ENCODE measurements at places on chromosomes 16 and 17.

GRCh38 chr17:29004081-29004692, 1.6 kb downstream of the SEZ6 start:
- DNase-seq = no peak

GRCh38 chr16:35749253-35750141, 2290.1 kb downstream of the TP53TG3F start:
- DNase-seq = no peak

- DNase-seq = no peak
Observed at GRCh38 chr17:42182927-42183734, 2.1 kb downstream of the HCRT start.

DNA sequence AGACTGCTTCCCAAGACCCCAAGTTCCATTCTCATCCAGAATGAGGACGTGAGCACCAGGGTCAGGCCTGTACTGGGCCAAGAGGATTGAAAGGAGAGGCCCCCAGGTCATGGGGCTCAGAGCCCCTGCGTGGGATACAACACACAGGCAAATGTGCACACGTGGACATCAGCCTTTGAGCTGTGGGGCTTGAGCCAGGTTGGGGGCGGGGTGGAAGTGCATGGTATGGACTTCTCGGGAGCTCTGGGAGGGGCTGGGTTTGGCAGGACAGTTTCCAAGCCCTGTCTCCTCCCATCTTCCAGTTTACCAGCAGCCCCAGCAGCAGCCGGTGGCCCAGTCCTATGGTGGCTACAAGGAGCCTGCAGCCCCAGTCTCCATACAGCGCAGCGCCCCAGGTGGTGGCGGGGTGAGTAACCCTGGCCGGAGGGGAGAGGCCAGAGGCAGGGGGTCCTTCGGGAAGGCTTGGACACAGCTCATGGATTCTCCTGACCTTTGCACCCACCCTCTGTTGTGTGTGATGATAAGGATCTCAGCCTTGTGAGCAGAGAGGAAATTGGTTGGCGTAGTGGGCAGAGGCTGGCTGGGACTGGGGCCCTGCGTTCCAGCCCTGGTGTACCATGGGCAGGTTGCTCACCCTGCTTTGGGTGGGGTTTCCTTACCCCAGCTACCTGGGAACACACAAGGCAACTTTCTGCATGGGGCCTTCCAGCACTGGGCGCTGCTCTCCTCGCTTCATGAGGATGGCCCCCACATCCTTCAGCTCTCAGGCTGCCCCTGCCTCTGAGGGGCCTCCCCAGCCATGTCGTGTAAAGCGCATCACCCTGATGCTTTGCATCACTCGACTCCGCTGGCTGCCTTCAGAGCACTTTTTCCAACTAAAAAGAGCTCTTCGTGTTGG, 10.4 kb upstream of the LASP1NB start:
- DNase-seq = no peak

DNA sequence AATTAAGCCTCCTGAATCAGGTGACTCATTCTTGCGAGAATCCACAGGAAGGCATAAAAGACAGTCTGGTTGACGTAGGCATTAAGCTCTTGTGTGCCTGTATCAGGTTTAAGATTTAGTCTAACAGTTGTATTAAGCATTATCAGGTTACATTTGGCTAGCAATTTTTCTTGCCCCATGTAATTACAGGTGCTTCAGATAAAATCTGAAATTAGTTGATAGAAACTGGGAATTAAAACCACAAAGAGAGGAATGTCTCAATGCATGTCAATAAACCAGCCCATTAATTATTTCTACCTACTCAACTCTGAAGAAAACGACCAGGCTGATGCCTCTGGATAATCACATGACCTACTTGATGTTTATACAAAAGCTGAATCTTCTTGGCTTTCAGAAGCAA, 217.2 kb downstream of the CA10 start:
- DNase-seq = no peak

- DNase-seq = no peak
Observed at GRCh38 chr16:46976550-46976949, 3.1 kb upstream of the DNAJA2 start.

- DNase-seq = no peak
Observed at GRCh38 chr17:41492771-41493170, 3.1 kb upstream of the KRT36 start.

GRCh38 chr16:56470232-56470631, 18.9 kb downstream of the OGFOD1 start:
- DNase-seq = no peak

Measured in CMK (cell line).